Stimulated activated CD8-positive, alpha-beta memory T cell treated with anti-CD3 and anti-CD28 coated beads, Interleukin-2, amount 100 ng/mL, for 1 hour (primary cell): ENCODE measurements at places on chromosomes 7 and 10.

- DNase-seq: no peak
Observed at GRCh38 chr7:85230623-85231022, 43.8 kb upstream of the SEMA3D start.

DNA sequence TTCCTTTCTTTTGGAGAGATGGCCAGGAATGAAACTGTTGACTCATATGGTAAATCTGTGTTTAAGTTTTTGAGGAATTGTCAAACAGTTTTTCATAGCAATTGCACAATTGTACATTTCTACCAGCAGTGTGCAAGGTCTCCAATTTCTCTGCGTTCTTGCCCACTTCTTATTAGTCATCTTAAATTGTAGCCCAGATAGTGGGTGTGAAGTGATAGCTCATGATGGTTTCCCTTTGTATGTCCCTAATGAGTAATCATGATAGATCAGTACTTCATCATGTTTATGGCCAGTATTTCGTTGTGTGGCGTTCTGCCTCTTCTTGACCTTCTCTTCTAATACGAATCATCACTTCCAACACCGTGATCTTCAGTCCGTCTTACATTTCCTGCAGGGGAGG lies 136.3 kb downstream of the DOCK1 start:
- DNase-seq: no peak

- peak; percentile 57 for DNase-seq
Observed at GRCh38 chr10:13348216-13349017, at the start of gene SEPHS1. Gene SEPHS1 (minus strand): TSS chr10:13348293. CDS start chr10:13344950, 3,343 bp downstream.

DNA sequence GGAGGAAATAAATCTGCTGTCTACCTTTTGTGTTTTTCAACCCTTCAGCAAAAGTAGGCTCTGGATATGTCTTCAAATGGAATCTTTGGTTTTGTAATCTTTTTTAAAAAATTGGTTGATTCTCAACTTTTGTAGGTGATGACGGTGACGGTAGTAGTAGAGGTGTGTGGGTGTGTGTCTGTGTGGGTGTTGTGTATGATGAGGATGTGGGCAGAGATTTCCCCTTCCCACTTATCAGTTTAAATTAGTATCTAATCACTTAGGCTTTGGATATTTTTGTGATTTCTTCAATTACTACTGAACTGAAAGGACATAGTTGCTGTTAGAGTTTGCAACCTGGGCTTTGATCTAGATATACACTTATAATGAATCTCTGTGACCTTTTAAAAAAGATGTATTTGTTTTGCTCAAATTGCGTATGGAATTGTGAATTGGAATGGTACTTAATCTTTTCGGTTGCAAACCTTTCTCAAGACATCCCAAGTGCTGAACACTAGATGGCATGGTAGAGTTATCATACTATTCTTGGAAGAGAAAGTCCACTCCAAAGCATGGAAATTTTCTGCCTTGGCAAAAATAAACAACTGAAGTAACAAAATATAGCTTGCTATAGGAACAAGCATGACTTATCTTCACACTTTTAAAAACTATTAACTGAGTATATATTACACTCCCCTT lies 51.9 kb upstream of the A1CF start:
- no peak for DNase-seq

DNA sequence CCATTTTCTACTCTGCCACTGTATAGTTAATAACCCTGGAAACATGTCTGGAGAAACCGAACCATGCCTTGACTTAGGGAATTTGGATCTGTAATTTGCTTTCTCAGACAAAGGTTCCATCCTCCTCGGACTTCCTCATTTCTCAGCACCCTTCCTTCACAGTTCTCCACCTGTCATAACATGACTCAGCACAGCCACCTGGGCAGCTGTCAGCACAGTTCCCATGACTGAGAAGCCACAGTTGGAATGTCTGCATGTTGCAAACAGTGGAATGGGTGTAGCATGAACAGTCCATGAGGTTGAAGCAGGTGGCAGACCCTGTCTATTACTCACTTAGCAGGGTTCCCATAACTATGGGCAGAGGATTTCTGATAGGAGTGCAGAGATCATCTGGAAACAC lies 634 bp upstream of the OR9A4 start:
- DNase-seq: no peak

DNA sequence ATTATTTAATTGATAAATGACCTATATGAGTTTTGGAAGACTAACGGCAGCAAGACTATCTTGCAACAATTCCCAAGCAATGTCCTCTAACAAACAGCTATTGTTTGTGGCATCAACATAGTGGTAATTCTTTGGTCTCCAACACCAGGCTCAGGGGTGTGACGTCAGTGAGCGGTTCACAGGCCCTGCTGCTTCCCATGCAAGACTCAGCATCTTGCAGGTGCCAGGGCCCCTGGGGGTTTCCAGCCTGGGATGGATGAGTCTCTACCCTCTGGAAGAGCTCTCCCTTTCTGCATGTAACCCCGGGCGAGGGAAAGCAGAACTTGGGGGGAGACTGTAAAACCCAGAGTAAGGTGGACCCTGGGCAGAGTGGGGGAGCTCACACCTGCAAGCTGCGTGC lies 164.7 kb downstream of the ACTR3B start:
- DNase-seq: no peak

- DNase-seq: no peak
Observed at GRCh38 chr10:99484626-99485581, 47.8 kb upstream of the NKX2-3 start.

- DNase-seq: no peak
Observed at GRCh38 chr10:96439725-96440124, 74.0 kb downstream of the TLL2 start.

GRCh38 chr7:85498031-85498430 lies 311.2 kb upstream of the SEMA3D start:
- no peak for DNase-seq

DNA sequence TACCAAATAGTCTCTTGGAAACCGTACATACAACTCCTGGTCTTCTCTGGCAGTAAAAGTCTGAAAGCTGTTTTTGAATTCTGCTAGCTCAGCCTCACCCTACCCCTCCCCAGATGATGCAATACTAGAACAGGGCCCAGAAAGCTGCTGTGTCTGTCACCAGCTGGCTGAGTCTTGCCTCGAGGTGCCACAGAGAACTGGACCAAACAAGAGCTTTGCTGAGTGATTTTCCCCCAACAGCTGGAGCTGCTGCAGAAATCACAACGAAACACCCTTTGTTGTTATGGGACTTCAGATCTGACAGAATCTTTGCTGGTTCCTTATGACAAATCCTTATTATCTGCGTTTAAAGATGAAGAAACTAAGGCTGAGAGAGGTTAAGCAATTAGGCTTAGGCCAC lies 134.1 kb downstream of the SPAG6 start:
- DNase-seq: no peak

DNA sequence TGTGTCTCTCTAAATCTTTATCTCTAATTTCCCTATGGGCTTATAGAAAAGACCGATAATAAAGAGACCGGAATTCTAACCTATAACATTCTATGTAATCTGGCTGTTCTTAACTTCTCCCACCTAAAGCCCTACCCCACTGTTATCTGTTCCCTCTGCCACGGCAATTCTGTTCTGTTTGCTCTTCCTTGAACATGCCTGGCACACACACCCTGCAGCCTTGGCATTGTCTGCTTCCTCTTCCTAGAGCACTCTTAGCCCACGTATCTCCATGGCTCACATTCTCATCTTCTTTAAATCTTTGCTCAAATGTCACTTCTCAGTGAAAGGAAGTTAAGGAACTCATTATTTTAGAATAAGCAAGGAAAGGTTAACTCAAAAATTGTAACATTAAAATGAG lies 309.2 kb downstream of the GPR158 start:
- DNase-seq: no peak

- DNase-seq: no peak
Observed at GRCh38 chr10:132967540-132967939, 25.2 kb upstream of the CFAP46 start.

- DNase-seq: no peak
Observed at GRCh38 chr7:26224359-26224758, 22.8 kb downstream of the CBX3 start.

DNA sequence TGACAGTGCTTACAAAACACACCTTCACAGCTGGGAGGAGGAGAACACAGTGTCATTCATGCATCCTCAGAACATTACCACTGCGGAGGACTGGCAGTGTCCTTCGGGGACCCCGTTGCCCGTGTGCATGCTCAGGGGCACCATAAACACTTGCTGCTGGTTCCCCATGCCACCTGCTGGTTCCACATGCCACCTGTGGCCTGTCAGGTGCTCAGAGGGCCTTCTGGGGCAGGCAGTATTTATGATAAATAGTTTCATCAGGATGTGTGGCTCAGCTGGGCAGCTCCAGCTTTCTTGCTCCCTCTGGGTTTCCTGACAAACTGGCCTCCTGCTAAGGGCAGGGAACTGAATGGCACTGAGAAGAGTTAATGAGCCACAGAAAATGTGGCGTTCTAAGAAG lies 32.1 kb downstream of the CELF2 start:
- DNase-seq: no peak

- no peak for DNase-seq
Observed at GRCh38 chr7:132537456-132538145, 38.7 kb downstream of the PLXNA4 start.

DNA sequence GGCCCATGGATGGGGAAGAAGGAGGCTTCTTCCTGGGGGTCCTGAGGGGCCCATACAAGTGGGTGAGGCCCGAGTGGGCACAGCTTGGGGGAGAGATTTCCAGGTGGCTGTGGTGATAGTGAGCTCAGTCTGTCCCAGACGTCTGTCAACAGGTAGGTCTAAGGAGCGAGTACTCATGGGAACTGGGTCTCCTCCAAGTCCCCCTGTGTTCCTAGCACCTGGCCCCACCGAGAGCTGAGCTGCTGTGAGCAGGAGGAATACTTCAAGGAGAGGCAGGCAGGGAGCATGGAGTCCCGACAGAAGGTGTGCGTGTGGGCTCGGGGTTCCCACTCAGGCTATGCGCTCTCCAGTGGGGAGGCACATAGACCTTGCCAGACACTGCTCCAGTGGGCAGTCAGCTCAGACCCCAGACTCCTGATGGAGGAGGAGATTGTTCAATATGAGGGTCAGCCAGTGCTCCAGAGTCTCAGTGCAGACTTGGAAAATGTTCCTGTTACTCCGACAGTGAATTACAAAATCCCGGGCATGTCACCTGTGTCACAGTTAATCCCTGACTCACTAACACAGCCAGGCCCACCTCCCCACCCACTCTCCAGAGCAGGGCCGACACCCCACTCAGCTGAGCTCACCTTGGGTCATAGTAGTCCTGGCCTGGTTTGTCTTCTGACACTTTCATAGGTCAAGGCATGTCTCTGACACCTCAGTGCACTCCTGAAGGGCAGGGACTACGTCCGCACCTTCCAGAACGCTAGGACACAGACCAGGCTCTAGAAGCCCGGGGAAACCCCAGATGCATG lies 28.2 kb upstream of the C10orf53 start:
- no peak for DNase-seq

DNA sequence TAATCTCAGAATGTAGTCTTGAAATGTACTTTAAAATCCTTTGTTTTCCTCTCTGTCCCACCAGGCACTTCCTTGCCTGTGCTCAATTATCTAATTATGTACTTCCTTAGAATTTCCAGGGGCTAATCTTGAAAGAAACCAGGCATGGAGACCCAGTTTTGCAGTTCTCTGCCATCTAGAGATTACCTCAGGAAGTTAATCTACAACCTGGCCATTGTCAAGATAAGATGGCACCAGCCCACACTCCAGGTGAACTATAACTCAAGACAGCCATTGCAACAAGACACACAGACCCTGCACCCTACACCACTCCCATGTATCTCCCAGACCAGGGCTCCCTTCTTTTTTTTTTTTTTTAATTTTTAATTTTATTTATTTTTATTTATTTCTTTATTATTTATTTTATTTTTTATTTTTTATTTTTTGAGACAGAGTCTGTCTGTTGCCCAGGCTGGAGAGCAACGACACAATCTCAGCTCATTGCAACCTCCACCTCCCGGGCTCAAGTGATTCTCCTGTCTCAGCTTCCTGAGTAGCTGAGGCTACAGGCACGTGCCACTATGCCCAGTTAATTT lies 85.9 kb upstream of the TRIM24 start:
- no peak for DNase-seq

DNA sequence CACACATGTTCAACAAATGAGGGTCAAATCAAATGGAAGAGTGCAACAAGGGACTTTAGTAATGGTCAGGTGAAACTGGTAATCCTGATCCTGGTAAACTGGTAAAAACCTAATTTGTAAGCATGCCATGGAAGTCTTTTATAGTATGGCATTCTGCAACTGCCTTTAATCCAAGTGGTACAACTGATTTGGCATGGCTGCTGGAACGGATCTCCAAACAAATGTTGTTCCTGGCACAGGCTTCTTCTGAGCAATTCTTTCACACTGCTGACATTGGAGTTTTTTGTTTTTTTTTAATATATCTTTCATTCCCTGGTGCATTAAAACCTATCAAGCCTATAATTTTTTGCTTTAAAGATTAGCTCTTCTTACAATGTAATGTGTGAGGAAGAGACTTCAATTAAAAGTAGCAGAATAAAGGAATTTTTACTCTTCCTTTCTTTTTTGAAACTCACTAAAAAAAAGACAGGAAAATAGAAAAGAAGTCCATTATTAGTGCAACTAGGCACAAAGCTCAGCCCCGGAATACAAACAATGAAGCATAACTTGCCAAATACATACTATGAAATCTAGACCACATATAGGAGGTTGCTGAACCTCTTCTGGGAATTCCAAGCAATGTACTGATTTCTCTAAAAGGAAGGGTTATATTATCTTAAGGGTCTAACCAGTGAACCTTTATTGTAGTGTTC lies 79.3 kb upstream of the OIT3 start:
- DNase-seq: no peak

GRCh38 chr10:97852840-97853405 lies 3.3 kb downstream of the GOLGA7B start:
- no peak for DNase-seq

- no peak for DNase-seq
Observed at GRCh38 chr7:112481121-112481736, 438 bp downstream of the LSMEM1 start.

- DNase-seq: no peak
Observed at GRCh38 chr7:149524394-149524793, 26.8 kb upstream of the ZNF746 start.

DNA sequence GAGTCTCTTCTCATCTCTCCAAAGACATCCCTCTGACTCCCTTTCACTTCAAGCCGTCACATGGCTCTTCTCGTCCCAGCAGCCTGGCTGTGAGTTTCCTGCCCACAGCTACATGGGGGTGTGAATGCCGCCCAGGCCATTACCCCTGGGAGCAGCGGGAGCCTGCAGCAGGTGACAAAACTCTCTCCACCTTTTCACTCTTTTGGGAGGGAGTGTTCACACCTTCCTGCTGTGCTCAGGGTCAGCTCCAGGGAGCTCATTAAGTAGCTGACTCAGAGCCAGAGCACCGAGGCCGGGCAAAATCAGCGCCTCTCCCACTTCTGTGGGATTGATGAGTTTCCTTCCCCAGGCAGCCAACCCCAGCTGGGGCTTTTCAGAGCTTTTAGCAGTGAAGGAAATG lies 271.3 kb downstream of the TYW1 start:
- no peak for DNase-seq
